ENCODE measurements at places on chromosomes 13 and 19.

- H3K27me3 ChIP-seq = no peaks in the 10 kb centered on the region
- H3K4me3 ChIP-seq = no peak overlapping the region
- DNase-seq = no peak
Measured at GRCh38 chr13:74883834-74884233, 598.1 kb downstream of the TBC1D4 start.

DNA sequence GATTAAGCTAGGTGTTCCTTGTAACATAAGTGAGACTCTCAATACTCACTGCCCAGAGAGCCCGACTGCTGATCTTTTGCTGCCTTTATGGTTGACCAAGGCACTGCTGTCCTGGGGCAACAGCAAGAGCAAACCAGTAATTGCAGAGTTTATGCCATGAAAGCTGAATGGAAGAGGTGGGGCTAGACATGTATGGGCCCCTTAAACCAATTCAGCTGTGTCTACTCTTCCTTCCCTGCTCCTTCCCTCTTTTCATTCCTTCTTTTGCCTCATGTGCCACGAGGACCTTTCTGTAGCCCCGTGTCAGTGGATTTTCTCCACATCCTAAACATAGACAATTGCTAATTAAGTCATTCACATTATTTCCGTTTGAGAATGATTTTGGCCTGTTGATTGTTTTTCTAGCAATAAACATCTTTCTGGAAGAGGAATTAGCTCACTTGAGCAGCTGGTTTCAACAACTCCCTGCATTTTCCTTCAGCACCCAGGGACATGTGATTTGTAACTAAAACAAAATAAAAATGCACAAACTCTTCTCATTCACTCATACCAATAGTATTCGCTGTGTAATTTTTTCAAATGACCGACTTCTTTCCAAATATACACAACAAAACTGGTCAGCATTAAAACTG, 40.5 kb downstream of the RAP2A start:
- H3K36me3 ChIP-seq = no peaks in the 10 kb centered on the region
- no peak for DNase-seq
- no peaks in the 10 kb centered on the region for H3K27me3 ChIP-seq
- H3K4me1 ChIP-seq = no peaks in the 10 kb centered on the region

- no peak overlapping the region for H3K27ac ChIP-seq
- H3K27me3 ChIP-seq = peaks cover 67% of the 10 kb centered on the region
- no peaks in the 10 kb centered on the region for H3K4me1 ChIP-seq
- no peaks in the 10 kb centered on the region for H3K36me3 ChIP-seq
Measured at GRCh38 chr19:30552593-30552992, 180.4 kb downstream of the ZNF536 start.

GRCh38 chr19:18733196-18733647, 49.7 kb downstream of the CRTC1 start:
- no peak overlapping the region for H3K4me3 ChIP-seq
- no peak overlapping the region for H3K27ac ChIP-seq
- H3K36me3 ChIP-seq = no peaks in the 10 kb centered on the region
- DNase-seq = no peak
- H3K27me3 ChIP-seq = no peaks in the 10 kb centered on the region

DNA sequence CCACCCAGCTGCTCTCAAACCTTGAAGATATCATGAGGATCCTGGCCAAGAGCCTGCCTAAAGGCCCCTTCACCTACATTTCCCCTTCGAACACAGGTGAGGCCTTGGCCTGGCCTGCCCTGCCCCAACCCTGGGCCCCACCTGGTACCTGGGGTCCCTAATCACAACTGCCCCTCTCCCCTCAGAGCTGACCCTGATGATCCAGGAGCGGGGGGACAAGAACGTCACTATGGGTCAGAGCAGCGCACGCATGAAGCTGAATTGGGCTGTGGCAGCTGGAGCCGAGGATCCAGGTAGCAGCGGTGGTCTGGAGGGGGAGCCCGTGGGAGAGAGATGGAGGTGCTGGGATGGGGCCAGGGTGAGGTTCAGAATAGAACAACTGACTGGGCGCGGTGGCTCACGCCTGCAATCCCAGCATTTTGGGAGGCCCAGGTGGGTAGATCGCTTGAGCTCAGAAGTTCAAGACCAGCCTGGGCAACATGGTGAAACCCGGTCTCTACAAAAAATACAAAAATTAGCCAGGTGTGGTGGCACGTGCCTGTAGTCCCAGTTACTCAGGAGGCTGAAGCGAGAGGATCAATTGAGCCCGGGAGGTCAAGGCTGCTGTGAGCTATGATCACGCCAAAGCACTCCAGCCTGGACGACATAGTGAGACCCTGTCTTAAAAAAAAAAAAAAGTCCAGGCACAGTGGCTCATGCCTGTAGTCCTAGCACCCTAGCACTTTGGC, 17.5 kb downstream of the DDX39A start:
- no peak for DNase-seq
- no peak overlapping the region for H3K4me3 ChIP-seq
- H3K27ac ChIP-seq = no peak overlapping the region
- no peaks in the 10 kb centered on the region for H3K4me1 ChIP-seq
- no peaks in the 10 kb centered on the region for H3K36me3 ChIP-seq

- no peak overlapping the region for H3K27ac ChIP-seq
- no peaks in the 10 kb centered on the region for H3K36me3 ChIP-seq
- no peaks in the 10 kb centered on the region for H3K4me1 ChIP-seq
Measured at GRCh38 chr19:23913931-23914330, 755 bp upstream of the ZNF726 start.

- no peak within 1 kb of the TSS for H3K4me3 ChIP-seq
- no peaks in the 10 kb centered on the region for H3K27me3 ChIP-seq
- H3K4me1 ChIP-seq = no peaks in the 10 kb centered on the region
- H3K36me3 ChIP-seq = no peaks in the 10 kb centered on the region
- DNase-seq = no peak
Measured at GRCh38 chr19:53192771-53193534, at the start of gene ZNF665. Gene ZNF665 (minus strand): TSS chr19:53193358. CDS start chr19:53182898, 10,460 bp downstream.

DNA sequence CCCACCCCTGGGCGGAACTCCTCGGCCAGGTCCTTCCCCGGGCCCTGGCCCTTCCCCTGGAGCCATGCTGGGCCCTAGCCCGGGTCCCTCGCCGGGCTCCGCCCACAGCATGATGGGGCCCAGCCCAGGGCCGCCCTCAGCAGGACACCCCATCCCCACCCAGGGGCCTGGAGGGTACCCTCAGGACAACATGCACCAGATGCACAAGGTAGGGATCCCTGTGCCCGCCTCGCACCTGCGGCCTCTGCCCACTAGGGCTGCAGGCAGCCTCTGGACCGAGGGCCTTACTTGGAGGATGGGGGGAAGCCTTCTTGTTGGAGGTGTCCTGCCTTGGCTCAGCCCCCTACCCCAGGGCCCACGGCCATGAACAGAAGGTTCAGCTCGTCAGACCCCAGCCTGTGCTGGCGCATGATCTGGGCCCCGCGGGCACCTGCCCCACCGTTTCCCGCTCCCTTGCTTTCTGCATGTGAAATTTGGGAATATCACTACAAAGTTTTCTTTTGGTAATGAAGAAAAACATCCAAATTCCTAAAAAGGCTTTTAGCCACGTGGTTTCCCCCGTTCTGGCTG, 23.4 kb downstream of the SMARCA4 start:
- H3K36me3 ChIP-seq = 0 out of 2 replicates have a peak, but pooled peaks cover 4% of the 10 kb centered on the region
- H3K27ac ChIP-seq = no peak overlapping the region
- DNase-seq = no peak
- H3K27me3 ChIP-seq = no peaks in the 10 kb centered on the region
- no peak overlapping the region for H3K4me3 ChIP-seq

DNA sequence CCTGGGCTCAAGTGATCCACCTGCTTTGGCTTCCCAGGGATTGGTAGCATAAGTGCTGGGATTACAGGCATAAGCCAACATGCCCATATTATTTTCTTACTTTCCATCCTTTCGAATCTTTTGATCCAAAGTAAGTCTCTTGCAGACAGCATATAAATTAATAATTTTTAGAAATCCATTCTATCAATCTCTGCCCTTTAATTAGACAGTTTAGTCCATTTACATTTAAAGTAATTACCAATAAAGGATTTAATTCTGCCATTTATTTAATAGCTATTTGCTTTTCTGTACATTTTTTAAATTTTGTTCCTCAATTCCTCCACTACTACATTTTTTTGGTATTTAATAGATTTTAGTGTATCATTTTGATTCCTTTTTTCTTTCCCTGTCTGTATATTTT, 7.3 kb upstream of the URI1 start:
- no peak overlapping the region for H3K4me3 ChIP-seq
- no peaks in the 10 kb centered on the region for H3K36me3 ChIP-seq
- H3K4me1 ChIP-seq = no peaks in the 10 kb centered on the region
- DNase-seq = no peak
- no peaks in the 10 kb centered on the region for H3K27me3 ChIP-seq

DNA sequence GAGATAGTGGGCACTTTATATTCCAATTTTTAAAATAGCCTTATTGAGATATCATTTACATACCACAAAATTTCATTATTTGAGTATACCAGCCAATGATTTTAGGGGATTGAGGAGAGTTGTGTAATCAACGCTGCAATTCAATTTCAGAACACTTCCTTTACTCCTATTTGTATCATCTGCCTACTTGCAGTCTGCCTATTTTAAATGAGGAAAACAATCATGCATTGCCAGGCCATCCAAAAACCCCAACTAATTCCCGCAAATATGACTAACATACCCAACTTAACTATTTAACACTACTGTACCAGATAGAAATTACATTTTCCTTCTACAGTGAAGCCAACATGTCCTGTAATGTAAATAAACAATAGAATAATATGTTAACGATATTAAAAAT, 26.7 kb downstream of the CAB39L start:
- H3K4me1 ChIP-seq = no peaks in the 10 kb centered on the region
- H3K27ac ChIP-seq = no peak overlapping the region
- no peaks in the 10 kb centered on the region for H3K36me3 ChIP-seq
- no peaks in the 10 kb centered on the region for H3K27me3 ChIP-seq
- no peak overlapping the region for H3K4me3 ChIP-seq

DNA sequence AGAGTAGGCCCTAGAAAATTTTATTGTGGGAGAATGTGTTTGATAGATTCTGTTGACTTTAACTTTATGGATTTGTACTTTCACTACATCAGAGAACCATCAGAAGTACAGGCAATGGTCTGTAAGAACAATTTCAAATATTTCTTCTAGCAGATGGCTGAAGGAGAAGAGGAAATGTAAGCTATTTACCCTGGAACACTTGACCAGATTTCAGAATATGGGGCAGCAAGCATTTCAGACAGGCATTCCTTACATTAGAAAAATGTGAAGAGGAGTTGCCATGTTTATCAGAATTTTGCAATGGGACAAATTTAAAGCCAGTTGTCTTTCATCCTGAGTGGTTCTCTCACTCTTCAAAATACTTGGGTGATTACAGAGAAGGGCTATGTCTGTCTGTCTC, 7.5 kb downstream of the FRY start:
- H3K36me3 ChIP-seq = no peaks in the 10 kb centered on the region
- no peak for DNase-seq
- no peak overlapping the region for H3K4me3 ChIP-seq
- H3K4me1 ChIP-seq = no peaks in the 10 kb centered on the region
- no peaks in the 10 kb centered on the region for H3K27me3 ChIP-seq
- no peak overlapping the region for H3K27ac ChIP-seq
